DMS79 (cell line): ENCODE measurements at places on chromosomes 7 and 10.

GRCh38 chr10:52918714-52919305 is 146.2 kb upstream of the MBL2 start:
- no peak for DNase-seq

DNA sequence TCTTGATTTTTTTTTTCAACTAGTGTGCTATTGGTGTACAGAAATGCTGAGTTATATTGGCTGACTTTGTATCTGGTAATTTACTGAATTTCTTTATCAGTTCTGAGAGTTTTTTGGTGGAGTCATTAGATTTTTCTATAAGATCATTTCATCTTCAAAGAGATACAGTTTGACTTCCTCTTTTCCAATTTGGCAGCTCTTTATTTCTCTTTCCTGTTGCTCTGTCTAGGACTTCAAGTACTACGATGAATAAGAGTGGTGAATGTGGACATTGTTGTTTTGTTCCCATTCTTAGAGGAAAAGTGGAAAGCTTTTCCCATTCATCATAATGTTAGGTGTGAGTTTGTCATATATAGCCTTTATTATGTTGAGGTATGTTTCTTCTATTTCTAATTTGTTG is 50.2 kb downstream of the LOXL4 start:
- DNase-seq = no peak

DNA sequence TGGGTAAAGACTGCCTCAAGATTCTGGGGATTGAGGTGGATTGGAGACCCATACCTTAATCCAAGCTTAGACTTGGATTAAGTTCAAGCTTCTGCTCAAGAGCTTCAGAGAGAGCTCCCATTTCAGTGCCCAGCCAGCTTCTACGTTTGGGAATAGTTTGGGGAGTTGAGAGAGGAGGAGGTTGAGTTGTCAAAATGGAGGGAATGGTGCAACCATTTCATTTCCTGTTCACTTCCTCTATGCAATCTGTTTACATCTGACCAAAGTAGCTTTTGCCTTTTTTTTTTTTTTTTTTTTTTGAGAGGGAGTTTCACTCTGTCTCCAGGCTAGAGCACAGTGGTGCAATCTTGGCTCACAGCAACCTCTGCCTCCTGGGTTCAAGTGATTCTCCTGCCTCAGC is 65.8 kb downstream of the ENTPD1 start:
- DNase-seq = no peak

GRCh38 chr10:44974082-44974627 is 4.5 kb downstream of the DEPP1 start:
- no peak for DNase-seq

DNA sequence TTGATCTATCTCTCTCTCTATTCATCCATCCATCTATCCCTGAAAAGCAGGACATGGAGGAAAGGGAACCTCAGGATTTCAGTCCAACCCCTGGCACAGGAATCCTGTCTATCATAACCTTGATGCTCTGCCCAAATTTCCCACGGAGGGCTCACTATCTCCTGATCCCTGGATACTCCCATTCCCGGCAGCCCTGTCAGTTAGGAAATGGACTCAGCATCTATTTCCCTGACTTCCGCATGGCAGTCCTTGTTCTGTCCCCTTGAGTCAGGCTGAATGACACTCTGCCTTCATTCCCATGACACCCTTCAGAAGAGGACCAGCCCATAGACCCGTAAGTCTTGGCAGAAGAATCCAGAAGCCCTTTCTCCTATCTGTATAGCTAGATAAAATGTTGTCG is 77.7 kb downstream of the VWA2 start:
- no peak for DNase-seq

GRCh38 chr7:74071121-74071520 is 12.5 kb upstream of the LIMK1 start:
- no peak for DNase-seq

DNA sequence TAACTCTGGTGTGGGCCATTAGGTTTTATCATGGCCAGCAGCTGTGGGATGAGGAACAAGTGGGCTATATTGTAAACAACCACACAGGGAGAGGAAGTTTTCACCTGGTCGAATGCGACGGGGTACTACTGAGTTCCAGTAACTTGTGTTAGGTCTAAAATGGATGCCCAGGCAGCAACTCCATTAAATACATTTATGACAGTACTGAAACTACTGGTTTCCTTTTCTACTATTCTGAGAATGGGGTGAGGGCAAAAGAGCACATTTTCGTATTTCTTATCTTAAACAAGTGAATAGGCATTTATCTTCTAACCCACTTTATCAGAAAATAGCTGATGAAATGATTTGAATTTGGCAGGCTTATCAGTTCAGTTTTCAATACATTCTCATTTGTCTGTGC is 109.7 kb downstream of the C1GALT1 start:
- DNase-seq = no peak

DNA sequence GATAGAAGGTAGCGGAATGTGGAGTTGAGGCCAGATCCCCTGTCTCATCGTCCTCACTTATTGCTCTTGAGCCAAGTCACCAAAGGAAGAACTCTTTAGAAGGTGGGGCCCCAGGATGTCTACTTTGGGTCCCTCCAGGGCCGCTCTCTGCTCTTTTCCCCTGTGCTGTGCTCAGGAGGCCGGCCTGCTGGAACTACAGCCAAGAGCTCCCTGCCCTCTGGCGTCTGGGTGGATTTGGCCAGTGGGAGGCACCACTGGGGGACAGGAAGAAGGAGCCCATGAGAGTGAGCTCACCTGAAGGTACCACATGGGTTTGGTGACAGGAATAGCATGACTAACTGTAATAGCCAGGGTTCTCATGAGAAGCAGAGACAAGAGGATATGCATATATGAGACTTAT is 97.7 kb upstream of the FAM180A start:
- no peak for DNase-seq
